Memory B cell (primary cell): ENCODE measurements at places on chromosomes 5 and 9.

- DNase-seq: no peak
Measured at GRCh38 chr5:168153263-168153875, 138.1 kb upstream of the WWC1 start.

- DNase-seq: no peak
Measured at GRCh38 chr9:92610470-92611420, 59.2 kb downstream of the IPPK start.

DNA sequence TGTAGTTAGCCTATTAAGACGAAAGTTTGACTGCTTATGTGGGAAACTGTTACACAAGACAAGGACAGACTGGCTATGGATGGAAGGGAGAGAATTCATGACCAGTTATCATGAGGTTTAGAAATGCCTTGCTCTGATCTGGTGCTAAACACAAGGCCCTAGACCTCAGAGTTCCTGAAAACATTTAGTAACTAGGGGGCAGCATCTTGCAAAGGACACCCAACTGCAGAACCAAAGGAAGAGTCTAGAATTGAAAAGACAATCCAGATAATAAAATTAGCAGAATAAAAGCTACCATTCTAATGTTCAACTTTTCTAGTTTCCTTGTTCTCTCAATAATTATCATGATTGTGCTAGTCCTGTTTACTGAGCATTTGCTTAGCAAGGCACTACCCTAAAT lies 130.5 kb upstream of the GPR151 start:
- no peak for DNase-seq

- peak; percentile 70 for DNase-seq
Measured at GRCh38 chr9:125407974-125408900, 146.6 kb downstream of the GAPVD1 start.

GRCh38 chr5:177535125-177535524 lies 18.4 kb upstream of the DDX41 start:
- DNase-seq: no peak

DNA sequence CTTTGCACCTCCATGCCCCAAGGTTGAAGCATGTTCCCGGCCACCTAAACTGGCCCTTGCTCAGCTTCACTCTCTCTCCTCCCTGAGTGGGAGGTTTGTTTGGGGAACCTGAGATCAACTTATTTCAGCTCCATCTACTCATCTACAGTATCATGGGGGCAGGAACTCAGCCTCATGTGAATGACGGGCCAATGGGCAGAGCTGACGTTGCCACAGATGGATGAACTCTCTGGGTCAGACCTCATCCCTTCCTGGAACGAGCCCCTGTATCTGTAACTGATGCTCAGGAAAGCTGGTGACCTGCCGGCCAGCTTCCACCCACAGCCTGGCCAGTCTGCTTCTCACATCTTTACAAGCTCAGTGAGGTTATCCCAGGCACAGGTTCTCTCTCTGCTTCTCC lies 369.6 kb downstream of the IRX2 start:
- DNase-seq: no peak

- no peak for DNase-seq
Measured at GRCh38 chr5:84364043-84364442, 20.6 kb downstream of the EDIL3 start.
